ENCODE measurements at places on chromosomes 6 and 20.

- peak; percentile 90 for DNase-seq
These were observed 838 bp downstream of the STMN3 start for GRCh38 chr20:63652192-63652980.

DNA sequence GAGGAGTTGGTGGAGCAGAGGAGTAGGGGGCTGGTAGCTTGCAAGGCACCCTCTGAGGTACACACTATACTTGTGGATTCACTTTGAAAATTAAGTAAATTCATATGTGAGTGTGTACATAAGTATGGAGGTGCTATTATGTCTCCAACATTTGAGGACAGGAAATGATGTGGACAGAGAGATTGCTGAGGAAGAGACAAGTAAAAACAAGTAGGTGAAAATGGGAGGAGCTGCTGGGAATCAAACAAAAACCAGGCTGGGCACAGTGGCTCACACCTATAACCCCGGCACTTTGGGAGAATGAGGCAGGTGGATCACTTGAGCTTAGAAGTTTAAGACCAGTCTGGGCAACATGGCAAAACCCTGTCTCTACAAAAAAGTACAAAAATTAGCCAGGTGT is 69.2 kb upstream of the LYRM2 start:
- DNase-seq: no peak

DNA sequence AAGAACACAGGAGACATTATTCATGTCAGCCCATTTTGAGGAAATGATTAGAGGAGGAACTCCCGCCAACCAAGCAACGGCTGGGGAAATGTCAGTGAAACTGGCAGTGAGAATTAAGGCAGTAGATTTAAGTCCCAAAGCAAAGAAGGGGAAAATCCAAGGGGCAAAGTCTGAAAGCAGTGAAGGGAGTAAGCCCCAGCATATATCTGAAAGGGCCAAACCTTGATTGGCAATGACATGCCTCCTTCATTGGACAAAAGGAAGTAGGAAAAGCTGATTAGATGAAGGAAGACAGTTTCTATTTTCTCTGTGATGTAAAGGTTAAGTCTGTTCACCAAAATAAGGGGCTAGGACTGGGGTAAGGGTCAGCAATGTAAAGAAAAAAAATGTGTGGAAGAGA is 190.3 kb downstream of the RNF144B start:
- no peak for DNase-seq

DNA sequence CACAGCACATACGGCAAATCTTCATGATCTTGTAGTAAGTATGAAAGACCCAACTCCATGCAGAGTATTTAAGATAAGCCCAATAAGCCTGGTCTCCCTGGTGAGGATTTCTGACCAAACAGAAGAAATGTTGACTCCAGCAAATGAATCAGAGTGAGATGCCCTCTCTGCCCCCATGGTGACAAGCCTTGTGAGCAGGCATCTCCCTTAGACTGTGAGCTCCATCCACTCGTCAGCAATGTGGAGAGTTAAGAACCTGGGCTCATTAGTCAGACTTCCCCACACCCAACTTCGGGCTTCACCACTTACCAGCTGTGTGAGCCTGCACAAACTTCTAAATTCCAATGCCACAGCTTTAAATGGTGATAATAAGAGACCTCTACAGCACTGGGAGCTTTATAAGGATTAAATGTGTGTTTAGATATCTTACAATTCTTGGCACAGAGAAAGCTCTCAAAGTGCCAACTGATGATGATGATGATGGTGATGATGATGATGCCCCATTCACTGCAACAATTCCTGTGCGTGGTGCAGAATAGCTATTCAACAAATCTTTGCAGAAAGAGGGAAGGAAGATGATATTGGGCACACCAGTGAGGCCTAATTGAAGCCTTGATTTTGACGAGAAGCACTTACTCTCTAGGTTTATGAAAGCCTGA is 253.4 kb upstream of the TAB2 start:
- no peak for DNase-seq

DNA sequence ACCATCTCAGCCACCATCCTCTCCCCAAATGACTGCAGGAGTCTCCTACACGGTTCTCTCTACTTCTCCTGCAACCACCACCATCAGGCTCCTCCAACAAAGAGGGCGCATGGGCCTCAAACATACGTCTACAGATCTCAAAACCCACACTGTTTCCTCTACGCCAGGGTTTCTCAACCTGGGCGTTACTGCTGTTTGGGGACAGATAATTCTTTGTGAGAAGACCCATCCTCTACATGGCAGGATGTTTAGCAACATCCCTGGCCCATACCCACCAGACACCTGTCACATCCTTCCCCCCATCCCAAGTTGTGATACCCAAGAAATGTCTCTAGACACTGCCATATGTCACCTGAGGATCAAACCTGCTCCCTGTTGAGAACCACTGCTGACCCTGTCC is 45.0 kb downstream of the ELMO2 start:
- no peak for DNase-seq
